ENCODE measurements at places on chromosomes 11 and 22.

DNA sequence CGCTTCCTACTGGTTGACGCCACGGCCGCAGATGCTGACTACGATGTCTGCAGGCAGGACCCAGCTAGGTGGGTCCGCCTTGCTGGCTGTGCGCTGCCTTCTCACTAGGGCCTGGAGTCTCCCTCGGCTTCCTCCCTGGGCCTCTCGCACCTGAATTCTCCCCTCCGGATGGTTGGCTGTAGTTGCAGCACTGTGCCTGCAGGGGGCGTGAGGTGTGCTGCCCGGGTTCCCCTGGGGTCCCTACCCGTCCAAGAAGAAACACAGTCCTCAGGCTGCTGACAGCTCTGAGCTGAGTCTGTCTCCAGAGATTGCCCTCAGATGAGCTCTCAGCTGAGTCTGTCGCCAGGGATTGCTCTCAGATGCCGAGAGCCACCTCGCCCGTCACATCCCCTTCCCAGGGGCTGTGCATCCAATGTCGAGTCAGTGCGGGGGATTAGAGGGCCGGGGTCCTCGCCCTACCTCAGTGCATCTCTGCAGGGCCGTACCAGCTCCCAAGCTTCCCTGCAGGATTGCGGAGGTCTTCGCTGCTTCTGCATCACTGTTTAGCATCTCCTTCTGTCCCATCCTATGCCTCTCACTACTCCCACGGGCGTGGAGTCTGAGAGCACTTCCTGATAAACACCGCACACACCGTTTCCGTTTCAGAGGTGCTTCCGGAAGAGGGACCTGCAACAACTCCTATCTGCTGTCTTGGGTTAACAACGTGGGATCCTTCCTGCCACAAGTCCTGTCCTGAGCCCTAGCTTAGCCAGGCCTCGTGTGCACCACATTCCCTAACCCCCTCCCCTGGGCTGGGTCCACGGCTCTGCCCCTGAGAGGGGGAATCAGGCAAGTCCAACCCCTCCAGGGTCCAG is 196.9 kb downstream of the CSNK2A3 start:
- peak; percentile 77 for DNase-seq

- DNase-seq, result no peak
Measured at GRCh38 chr11:12762696-12763324, 88.6 kb downstream of the TEAD1 start.

GRCh38 chr11:57515332-57516060 is at the start of gene SLC43A1:
SLC43A1 (minus strand) TSS chr11:57515702; CDS start chr11:57514111, 1,591 bp downstream.
- peak; percentile 60 for DNase-seq

- DNase-seq, result no peak
Measured at GRCh38 chr11:114159320-114159719, 99.8 kb downstream of the ZBTB16 start.

GRCh38 chr11:23620617-23621016 is 760.3 kb upstream of the CCDC179 start:
- no peak for DNase-seq

DNA sequence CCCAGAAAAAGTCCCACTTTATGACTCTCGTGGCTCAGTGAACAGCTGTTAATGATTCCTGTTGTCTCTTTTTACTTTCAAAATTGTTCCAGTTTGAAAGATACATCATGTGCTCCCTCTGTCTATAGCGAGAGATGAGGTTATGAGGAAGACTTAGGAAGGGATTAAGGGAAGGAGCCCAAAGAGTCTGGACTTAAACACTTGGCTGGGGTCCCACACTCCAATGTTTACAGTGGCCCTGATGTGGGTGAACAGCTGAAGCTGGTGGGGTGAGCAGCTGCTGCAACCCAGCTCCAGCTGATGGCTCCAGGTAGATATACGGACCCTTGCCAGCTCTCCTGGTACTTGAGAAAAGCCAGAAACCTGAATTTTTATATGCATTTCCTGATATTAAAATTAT is 84.5 kb upstream of the PLET1 start:
- no peak for DNase-seq

DNA sequence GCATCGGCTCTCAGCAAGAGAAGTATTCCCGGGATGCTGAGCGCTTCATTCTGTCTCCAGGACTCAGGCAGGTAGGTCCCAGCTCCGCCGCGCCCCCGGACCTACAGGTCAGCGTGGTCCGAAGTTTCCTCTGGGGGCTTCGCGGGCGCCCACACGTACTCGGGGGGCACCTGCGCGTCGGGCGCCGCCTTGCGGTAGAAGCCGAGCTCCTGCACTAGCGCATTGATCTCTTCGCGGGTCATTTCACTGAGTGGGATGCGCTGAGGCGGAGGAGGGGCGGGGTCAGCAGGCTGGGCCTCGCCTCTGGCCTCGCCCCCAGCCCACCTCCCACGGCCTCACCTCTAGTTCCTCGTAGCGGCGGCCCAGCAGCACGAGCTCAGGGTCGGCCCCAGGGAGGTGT is 2.5 kb downstream of the SELENOM start:
- peak; percentile 26 for DNase-seq

GRCh38 chr11:17735818-17736578 is 1.4 kb downstream of the KCNC1 start:
- DNase-seq, result no peak

DNA sequence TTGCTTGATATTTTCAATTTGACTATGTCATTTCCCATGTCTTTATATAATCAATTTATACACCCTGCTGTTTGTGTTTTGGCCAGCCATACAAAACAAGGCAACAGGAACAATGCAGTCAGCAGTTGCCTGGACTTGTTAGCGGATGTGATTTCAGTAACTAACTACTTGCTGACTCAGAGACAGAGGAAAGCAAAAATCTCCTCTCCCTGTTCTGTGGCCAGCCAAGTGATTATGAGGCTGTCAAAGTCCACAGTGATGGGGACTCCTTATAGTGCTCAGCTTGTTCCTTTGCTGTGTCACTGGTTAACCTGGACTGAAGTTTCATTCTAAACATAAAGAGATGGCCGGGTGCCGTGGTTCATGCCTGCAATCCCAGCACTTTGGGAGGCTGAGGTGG is 32.6 kb upstream of the APLP2 start:
- no peak for DNase-seq

GRCh38 chr11:44036811-44037657 is 10.7 kb upstream of the ACCSL start:
- peak; percentile 54 for DNase-seq

Data from activated CD4-positive, alpha-beta memory T cell treated with anti-CD3 and anti-CD28 coated beads for 36 hours (primary cell).